Activated CD4-positive, CD25-positive, alpha-beta regulatory T cell treated with anti-CD3 and anti-CD28 coated beads, Interleukin-2, amount 50 U/mL, for 16 hours (primary cell): ENCODE measurements at places on chromosomes 11 and 22.

DNA sequence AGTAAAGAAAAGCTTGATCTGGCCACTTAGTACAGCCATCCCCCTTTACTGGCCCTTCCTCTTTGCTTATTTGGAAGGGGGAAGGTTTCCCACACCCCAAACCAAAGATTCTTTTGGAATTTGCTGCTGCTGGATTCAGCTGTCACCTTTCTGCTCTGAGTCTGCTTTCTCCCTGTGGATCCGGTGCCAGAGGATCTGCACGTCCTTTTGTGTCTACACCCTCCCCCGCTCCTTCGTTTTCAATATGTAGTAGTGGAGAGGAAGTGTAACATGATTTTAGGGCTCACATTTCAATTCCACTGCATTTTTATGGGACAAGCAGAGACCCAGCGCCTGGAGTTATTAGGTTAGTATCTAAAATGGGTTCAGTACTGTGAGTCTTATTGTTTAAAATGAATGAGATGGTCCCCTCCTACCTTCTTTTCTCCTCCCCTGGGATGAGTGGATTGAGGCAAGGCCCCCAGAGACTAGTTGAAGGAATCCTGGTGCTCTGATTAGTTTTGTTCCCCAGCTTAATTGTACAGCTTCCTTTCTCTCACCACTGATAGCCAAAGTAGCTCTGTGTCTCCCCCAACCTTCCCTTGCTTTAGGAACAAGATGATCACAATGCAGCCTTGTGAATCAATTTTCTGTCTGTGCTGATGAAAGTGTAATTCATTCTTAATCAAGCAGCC, 30.5 kb upstream of the CABP7 start:
- no peak for DNase-seq

DNA sequence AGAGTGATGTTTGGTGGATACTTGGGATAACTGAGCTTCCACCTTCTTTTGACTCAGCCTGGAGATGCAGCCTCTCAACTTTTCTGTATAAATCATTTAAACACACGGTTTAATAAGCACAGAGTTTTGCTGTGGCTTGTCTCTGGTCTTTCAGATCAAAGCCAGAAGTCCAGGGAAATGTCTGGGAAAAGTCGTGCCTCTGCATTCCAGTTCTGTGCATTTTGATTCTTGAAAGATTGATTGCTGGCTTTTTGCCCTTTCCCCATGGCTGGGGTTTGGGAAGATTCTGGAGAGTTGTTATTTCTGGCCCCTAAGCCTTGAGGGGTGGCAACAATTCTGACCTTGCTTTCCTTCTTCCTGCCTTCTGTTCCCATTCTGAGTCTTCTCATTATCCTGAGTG, 154.1 kb downstream of the COMMD9 start:
- no peak for DNase-seq

DNA sequence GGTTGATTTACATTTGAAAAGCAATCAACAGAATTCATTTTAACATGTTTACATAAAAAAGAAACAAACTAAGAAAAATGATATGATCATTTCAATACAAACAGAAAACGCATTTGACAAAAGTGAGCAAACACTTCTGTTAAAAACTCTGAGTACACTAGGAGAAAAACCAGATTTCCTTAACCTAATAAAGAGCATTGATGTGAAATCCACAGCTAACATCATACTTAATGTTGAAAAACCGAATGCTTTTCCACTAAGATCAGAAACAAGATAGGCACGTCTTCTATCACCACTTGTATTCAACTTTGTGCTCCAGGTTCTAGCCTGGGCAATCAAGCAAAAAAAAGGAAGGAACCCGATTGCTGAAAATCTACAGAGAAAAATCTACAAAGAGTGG, 227.6 kb downstream of the SBF2 start:
- no peak for DNase-seq

- DNase-seq, result no peak
Measured at GRCh38 chr11:64356498-64357411, 2.2 kb upstream of the RPS6KA4 start.

- no peak for DNase-seq
Measured at GRCh38 chr11:77384571-77384970, 83.1 kb upstream of the GDPD4 start.

GRCh38 chr11:125519860-125520834, 24.1 kb upstream of the FEZ1 start:
- DNase-seq, result no peak

DNA sequence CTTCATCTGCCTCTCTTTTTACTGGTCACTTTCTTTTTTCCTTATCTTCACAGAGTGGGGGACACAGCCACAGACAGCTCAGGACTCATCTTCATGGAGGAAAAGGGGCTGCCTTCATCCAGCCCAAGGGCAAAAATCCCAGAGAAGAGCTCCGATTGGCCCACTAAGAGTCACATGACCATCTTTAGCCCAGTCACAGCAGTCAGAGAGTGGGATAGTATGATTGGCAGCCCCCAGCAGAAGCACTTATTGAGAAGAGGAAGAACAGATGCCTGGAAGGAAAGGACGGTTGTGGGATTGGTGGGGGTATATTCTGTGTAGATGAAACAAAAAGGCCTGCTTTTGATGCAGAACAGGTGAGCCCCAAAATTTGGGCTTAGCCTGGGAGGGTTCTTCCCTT, 77.8 kb downstream of the MN1 start:
- no peak for DNase-seq

DNA sequence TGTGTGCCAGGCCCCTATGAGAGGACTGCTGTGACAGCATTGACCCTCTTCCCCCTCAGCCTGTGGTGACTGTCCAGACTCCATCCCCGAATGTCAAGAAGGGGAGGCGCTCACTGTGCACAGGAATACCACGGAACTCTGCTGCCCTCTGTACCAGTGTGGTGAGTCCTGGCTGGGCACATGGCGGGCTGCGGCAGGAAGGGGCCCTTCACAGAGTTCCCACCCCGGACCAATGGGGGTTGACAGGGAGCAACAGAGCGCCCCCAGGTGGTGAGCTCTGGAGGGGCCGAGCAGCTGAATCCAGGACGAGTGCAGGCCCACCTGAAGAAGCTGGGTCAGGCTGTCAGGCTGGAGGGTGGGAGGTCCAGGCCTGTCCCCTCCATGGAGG, 83.8 kb upstream of the MYOD1 start:
- no peak for DNase-seq

DNA sequence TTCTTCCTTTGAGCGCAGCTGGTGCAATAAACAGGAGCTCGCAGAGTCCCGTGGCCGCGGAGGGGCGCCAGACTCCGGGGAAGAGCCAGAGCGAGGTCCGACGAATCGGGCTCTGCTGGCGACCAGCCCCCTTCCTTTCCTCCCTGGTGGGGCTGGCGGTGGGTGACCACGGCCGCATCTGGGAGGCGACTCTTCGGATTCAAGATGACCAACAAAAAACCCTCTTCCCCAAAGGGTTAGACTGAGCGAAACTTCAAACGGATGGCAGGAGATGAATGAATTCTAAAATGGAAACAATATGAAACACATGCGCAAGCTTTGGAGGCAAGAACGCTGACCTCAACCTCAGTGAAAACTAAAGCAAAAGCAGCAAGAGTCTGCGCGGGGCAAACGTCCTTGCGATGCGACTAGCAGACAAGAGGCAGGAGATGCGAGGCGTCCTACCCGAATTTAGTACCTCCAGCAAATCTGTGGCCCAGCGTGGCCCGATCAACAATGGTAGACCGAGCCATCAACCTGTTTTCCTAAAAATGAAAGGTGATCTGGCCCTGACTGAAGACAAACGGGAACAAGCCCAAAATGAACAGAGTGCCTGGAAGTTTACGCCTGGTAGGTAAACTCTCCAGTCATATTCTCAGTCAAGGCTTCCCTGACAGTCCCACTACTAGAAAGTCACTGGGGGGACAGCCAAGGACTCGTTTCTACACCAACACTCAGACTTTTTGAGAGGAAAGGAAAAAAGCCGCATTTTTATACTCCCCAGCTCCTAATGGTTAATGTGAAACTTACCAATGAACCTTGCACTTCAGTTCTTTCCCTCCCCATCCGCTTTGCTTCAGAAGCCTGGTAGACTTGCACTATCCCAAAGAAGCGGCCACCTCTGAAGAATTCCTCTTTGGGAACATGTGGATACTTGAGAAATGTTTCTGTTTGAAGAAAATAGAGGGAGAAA, 11.6 kb downstream of the MMP3 start:
- DNase-seq, result no peak

- no peak for DNase-seq
Measured at GRCh38 chr11:6622261-6623171, 3.3 kb upstream of the TPP1 start.

GRCh38 chr11:32831221-32831620, 1.5 kb downstream of the PRRG4 start:
- no peak for DNase-seq

DNA sequence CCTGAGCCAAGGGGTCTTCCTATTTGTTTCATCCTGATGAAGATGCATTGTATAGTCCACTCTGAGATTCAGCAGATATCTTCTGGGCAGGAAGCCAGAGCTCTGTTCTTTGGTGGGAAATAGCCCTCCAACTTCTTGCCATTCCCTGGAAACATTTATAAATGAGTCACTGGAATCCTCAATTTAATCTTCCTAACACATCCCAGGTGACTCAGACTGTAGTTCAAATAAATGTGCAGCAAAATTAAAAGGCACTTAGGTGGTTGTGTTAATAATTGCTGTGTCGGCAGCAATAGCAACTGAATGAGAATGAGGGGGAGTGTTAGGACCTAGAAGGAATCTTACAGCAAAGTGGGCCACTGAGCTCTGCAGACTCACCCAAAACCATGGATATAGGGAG, 108.6 kb downstream of the INSC start:
- DNase-seq, result no peak

DNA sequence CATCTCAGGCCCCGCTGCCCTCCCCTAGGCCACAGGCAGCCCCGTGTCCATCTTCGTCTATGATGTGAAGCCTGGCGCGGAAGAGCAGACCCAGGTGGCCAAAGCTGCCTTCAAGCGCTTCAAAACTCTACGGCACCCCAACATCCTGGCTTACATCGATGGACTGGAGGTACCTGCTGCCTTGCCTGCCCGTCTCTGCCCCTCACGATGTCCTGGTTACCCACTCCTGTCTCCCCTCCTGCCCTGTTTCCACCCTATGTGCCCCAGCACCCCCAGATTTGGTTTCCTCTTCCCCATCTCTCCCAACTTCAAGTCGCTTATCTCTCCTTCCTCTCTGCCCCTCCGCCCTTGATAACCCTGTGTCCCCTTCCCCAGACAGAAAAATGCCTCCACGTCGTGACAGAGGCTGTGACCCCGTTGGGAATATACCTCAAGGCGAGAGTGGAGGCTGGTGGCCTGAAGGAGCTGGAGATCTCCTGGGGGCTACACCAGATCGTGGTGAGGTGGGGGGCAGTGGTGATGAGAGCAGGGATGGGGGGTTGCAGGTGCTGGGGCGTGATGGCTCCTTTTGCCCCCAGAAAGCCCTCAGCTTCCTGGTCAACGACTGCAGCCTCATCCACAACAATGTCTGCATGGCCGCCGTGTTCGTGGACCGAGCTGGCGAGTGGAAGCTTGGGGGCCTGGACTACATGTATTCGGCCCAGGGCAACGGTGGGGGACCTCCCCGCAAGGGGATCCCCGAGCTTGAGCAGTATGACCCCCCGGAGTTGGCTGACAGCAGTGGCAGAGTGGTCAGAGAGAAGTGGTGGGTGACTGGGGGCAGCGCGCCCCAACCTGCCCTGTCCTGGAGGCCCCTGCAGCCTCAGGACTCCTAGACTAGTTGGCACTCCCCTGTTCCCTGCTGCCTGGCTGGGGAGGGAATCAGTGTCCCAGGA, 930 bp downstream of the SCYL1 start:
- no peak for DNase-seq

GRCh38 chr11:57482782-57483561, 22.6 kb downstream of the RTN4RL2 start:
- peak; percentile 23 for DNase-seq

DNA sequence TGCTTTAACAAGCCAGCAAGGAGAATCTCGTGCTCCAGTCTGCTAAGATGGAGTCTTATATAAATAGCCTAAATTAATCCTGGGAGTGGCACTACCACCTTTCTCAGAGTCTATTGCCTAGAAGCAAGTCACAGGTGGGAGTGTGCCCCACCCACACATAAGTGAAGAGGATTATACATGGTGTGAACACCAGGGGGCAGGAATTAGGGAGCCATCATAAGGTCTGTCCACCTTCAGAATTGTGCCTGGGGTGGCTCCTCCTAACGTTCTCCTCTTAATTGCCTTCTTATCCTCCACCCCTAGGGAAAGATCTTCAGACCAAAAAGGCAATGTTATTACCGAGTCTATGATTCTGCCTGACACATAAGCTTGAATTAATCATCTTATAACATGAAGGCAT, 276.8 kb upstream of the SESN3 start:
- no peak for DNase-seq

- no peak for DNase-seq
Measured at GRCh38 chr22:17348464-17349103, 20.7 kb upstream of the CECR2 start.
